T-helper 1 cell (primary cell): ENCODE measurements at places on chromosomes 5 and 9.

GRCh38 chr9:114157516-114158176, 2.3 kb downstream of the COL27A1 start:
- no peak for DNase-seq

DNA sequence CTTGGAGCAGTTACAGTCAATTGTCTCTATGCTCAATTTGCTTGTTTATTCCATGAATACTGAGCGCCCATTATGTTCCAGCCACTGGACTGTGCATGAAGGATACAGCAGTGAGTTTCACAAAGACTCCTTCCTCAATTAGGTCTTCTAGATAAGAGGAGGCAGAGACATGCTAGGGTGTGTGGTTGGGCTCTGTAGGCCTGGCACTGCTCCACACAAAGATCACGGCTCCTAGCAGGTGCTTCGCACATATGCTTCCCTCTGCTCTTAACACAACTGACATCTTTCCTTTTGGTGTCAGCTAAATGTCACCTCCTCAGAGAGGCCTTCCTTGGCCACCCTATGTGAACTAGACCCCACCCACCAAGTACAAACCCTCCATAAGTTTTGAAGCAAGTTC, 10.9 kb downstream of the IL12B start:
- DNase-seq = no peak

DNA sequence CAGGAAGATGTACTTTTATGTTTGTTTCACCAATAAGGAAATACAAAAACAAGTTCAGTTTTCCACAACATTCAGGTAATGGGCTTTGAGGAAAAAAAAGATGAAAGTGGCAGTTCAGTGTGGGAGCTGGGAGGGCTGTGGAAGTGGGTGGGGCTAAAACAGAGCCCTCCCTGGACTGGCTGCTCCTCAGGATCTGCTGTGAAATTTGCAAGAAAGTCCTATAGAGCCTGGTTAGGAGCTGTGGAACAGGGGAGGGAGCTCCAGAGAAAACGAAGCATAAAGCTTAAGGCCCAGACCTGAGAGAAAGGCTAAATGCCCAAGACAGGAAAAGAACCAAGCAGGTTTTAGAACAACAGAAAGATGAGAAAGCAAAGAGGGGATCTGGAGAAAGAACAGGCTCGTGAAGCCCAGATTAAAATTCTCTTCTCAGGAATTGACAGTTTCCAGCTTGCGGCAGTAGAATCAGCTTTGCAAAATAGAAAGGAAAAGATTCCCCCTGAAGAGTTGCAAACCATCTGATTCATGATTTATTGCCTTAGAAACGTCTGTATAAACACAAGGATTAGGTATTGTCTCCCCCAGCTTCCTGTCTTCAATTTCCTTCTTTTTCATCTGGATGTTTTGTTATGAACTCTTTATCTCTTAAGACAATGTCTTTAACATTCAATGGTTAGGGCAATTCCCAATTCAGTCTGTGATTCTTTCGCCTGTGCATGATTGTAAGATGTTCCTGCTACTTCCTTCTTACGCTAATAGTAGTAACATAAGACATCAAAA, 26.3 kb upstream of the CRHBP start:
- no peak for DNase-seq

- no peak for DNase-seq
These were observed 29.2 kb upstream of the SEMA4D start for GRCh38 chr9:89527084-89527483.

DNA sequence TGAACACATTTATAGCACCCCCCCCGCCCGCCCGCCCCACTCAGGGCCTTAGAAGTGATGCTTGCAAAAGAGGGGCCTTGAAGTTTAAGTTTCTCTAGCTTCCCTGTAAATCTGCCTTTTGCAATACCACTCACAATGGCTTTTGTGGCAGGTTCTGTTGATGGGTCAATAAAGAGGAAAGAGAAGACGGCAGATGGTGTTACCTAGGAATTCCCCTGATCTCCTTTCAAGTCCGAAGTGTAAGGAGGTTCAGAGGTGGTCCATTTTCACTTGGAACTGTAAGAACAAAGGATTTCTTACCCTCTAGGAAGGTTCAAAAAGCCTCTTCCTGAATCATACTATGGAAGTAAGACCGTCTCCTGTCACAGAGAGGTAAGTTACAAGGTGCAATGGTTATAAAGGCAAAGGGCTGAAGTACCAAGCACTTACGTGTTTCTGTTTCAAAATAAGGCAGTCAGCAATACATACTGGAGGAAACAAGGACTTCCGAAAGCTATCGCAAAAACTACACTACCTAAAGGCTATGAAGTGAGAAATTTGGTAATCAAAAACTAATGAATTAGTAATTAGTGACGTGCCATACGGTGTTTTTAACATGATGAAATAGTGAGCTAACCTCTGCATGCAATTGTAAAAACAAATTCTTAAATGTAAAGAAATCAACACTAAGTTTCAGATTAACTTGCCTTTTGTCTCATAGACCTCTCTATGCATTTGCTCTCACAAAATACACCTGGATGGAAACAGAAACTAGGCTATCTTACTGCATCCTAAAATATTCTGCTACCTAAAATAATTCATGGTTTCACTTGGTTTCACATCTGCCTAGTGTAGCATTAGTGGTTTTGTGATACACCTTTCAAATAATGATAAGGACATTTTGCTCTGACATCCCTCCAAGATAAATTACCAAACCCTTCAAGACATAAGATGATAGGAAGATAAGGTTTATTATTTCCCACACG, 589.4 kb upstream of the FAM174A start:
- DNase-seq = no peak

DNA sequence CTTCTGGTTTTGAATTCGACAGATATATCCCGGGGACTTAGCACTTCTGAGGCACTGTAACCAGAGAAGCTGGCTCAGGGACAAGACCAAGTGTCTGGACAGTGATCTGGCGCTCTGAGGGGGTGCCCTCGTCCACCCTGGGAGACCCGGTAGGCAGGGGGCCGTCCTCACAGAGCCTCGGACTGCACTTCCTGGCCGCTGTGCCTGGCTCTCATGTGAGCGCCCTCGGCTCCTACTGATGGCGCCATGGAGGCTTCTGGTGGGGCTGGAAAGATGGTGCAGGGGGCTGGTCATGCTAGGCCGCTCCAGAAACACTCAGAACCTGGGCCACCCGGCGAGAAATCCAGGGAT, 18.8 kb upstream of the SLC6A3 start:
- DNase-seq = no peak

GRCh38 chr5:113489299-113489698, 1.0 kb upstream of the MCC start:
- DNase-seq = peak; percentile 43

- DNase-seq = no peak
These were observed 61.2 kb upstream of the CAMK4 start for GRCh38 chr5:111163000-111163399.

DNA sequence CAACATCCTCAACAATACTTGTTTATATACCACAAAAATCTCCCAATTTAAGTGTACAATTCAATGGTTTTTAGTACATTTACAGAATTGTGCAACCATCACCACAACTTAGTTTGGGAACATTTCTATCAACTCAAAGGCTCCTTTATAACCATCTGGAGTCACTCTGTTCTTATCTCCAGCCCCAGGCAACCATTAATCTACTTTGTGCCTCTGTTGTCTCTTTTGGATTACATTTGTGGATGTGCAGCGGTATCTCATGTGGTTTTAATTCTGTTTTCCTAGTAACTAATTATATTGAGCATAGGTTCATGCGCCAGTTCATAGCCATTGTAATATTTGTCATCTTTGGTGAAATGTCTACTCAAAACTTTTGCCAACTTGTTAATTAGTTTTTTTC, 14.4 kb downstream of the ADAMTS19 start:
- no peak for DNase-seq

DNA sequence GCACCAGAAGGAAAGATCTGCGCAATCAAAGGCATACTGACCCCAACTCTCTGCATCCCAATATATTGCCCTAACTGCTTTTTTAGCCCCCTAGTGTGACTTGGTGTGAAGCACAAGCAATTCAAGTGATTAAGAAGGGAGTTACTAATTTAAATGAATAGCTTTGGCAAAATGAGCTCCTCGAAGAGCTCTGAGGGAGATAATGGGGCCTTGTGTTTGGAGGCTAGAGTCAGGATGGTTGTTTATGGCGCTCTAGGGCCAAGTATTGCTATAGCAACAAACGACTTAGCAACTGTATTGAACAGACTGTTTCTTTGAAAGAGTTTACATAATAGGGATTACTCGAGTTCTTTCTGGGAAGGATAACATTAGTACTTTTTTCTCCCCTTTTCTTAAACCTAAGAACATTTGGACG, 11.5 kb upstream of the C5orf58 start:
- DNase-seq = no peak

DNA sequence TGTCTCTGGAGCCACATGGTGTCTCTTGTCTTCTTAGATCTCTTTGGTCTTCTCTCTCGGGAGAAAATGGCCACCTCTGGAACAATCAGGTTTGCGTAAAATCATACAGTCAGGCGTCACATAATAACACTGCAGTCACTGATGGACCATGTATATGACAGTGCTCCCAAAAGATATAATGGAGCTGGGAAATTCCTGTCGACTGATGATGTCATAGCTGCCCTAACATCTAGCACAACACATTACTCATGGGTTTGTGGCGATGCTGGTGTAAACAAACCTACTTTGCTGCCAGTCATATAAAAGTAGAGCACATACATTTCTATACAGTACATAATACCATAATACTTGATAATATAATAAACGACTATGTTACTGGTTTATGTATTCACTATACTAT, 30.1 kb upstream of the RAI14 start:
- DNase-seq = no peak

DNA sequence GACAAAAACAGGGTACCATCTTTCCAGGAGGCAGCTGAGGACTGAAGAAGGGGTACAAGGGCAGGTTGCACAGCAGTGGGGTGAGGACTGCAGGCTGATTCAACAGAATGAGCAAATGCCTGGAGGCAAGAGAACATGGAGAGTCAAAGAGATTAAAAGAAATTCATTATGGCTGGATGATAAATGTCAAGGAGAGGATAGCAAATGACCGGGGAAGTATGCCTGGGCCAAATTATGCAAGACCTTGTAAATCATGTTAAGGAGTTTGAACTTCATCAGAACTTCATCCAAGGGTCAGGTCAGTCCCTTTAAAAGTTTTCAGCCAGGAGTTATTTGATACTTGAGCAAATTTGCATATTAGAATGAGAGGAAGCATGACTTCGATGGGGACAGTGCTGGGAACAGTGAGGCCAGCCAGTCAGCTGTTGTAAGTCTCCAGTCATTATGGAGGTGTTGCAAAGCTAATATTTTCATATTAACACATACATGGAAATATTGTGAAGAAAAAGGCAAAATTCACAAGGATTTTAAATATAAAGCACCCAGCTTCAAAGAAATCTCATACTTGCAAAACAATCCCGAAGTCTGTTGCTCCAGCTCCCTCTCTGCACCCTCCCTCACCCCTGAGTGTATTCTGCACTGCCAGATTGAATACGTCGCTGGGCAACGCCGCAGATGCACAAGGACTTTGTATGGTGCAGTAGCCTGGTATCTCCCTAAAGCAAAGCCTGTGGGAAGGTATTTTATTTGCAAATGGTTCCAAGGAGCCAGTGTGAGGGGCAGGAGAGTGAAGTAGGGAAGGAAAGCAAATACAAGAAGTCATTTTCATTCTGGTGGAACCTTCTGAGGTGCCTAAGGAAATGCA, 509.8 kb upstream of the TLE4 start:
- DNase-seq = no peak

GRCh38 chr9:33623658-33624586, 99.9 kb downstream of the ANKRD18B start:
- DNase-seq = peak; percentile 70

DNA sequence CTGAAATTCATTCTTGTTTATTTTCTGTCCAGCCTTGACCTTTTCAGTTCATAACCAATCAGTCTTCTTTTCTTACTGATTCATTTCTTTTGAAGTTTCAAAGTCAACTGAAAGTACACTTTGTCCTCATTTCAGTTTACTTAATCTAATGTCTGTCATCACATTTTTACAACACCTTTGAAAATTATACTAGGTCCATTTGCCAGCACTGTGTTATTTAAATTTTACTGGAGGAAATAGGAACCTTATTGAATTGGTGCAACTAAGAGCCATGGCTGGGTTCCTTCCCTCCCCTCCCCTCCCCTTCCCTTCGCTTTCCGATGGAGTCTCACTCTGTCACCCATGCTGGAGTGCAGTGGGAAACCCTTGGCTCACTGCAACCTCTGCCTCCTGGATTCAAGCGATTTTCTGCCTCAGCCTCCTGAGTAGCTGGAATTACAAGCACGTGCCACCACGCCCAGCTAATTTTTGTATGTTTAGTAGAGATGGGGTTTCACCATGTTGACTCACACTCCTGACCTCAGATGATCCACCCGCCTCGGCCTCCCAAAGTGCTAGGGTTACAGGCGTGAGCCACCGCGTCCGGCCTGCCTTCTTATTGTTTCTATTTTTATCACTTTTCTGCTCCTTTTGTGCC, 6.3 kb downstream of the RMI1 start:
- DNase-seq = no peak
